ENCODE measurements at places on chromosomes 11 and 22. TPM values are rescaled to one million over a fixed set of nuclear protein-coding genes. Genes with fewer than 3 reads are reported as not detected.

SNX32 gene
- total RNA-seq: 0.69 TPM

CYP2D6 gene
- 4.2 TPM for total RNA-seq

- no peaks in the 10 kb centered on the region for H3K27me3 ChIP-seq
- H3K4me3 ChIP-seq: no peak overlapping the region
- H3K36me3 ChIP-seq: no peaks in the 10 kb centered on the region
- no peak overlapping the region for H3K27ac ChIP-seq
- H3K4me1 ChIP-seq: peaks cover 12% of the 10 kb centered on the region
Observed at GRCh38 chr22:40265783-40266182, 80.5 kb upstream of the ADSL start.

GRCh38 chr11:17750013-17750800, 15.6 kb downstream of the KCNC1 start:
- H3K4me1 ChIP-seq: no peaks in the 10 kb centered on the region
- no peak overlapping the region for H3K27ac ChIP-seq
- DNase-seq: no peak
- H3K36me3 ChIP-seq: no peaks in the 10 kb centered on the region

CCDC188 gene
- total RNA-seq: 1.6 TPM

WBP2NL gene
- 2.0 TPM for total RNA-seq

- H3K36me3 ChIP-seq: no peaks in the 10 kb centered on the region
- no peak overlapping the region for H3K27ac ChIP-seq
- H3K4me1 ChIP-seq: peaks cover 30% of the 10 kb centered on the region
- DNase-seq: no peak
- no peak overlapping the region for H3K4me3 ChIP-seq
- H3K27me3 ChIP-seq: no peaks in the 10 kb centered on the region
Observed at GRCh38 chr11:63489879-63490278, 1.1 kb downstream of the PLAAT5 start.

TRABD gene
- 79.6 TPM for total RNA-seq

GRCh38 chr11:8039530-8040260, 41.3 kb upstream of the TUB start:
- no peaks in the 10 kb centered on the region for H3K36me3 ChIP-seq
- DNase-seq: no peak
- no peak overlapping the region for H3K4me3 ChIP-seq
- no peaks in the 10 kb centered on the region for H3K4me1 ChIP-seq
- no peak overlapping the region for H3K27ac ChIP-seq

CCDC34 gene
- total RNA-seq: 3.6 TPM
